GDM1 (cell line): ENCODE measurements at places on chromosomes 3 and 15.

DNA sequence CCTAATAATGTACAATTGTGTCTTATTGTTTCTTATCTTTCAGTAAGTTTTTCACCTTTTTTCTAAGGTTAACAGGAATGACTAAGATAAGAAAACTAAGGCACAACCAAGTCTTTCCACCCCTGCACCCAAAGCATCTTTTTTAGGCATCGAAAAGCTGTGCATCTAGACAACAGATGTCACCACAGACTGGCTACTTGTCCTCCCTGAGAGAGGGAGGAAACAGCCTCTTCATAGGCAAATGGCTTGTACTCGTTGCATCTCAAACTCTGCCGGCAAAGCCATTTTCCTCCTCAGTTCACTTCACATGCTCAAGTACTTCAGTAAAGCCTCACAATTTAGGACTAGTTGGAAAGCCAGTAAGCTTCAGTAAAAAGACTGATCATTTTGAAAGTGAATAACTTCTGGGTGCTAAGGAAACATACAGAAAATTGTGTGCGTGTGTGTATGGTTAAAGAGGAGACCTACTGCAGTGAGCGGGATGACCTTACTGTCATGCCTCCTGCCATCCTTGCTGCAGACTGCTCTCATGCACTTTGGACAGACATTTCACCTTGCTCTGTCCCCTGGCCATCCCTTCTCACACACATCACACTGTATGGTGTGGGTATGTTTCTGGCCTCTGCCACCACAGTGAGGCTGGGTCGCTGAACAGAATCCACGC is 36.5 kb upstream of the HACD2 start:
- no peak for DNase-seq

- peak; percentile 24 for DNase-seq
These were observed 6.0 kb downstream of the SNRPA1 start for GRCh38 chr15:101288905-101289513.

- DNase-seq = no peak
These were observed 132.1 kb downstream of the IL1RAP start for GRCh38 chr3:190645932-190646460.

- no peak for DNase-seq
These were observed 93.4 kb downstream of the IGSF11 start for GRCh38 chr3:118941236-118941635.

GRCh38 chr3:80734483-80734882 is 966.7 kb upstream of the ROBO1 start:
- no peak for DNase-seq

GRCh38 chr3:69944931-69945493 is 54.5 kb upstream of the SAMMSON start:
- DNase-seq = no peak

DNA sequence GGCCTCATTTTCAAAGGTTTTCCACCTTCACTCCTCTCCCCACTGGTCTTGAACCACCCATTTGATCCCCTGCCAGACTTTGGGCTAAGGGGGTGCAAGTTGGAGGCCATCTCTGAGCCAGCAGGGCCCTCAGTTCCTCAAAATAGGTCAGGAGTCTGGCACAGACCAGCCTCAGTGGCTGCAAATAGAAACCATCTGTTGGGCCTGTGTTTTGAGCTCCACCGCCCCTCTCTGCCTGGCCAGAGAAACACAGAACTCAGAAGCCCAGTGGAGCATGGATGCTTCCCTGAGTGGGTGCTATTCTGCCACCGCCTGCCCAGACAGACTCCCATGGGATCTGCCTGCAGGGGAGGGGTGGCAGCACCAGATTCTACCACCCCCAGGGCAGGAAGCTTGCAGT is 56.3 kb downstream of the CORO2B start:
- DNase-seq = no peak

DNA sequence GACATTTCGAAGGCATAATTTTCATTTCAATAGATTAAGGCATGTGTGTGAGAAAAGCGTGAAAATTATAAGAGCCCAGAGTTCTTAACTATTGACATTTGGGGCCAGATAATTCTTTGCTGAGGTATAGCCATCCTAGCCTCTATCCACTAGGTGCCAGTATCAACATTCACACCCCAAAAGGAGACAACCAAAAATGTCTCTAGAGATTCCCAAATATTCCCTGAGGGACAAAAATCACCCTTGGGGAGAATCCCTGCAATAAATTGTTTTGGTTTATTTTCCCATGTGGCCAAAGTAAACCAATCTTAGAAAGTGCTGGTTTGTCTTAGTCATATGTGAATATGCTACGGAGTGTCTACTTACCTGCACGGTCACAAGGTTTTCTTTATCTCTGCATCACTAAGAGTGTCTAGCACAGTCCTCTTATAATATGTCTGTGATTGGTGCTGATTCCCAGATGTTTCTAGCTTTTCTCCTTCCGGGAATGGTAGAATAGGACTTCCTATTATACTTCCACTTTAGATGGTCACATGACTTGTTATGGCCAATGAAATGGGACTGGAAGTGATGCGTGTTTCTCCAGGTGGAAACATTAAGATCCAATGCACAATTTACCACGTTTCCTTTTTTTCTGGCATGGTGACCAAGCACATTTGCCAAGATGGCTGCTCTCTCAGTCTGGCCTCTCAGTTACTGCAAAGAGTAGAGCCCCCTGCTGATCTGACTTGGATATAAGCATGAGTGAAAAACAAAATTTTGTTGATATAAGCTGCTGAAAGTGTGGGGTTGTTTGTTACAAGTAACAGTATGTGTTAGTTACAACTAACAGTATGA is 8.0 kb upstream of the KBTBD8 start:
- DNase-seq = no peak

GRCh38 chr3:31213869-31214486 is 318.7 kb upstream of the STT3B start:
- peak; percentile 61 for DNase-seq
